ENCODE measurements at places on chromosomes 4 and X.

GRCh38 chrX:2550328-2551020 is 49.7 kb upstream of the DHRSX start:
- H3K36me3 ChIP-seq, result no peaks in the 10 kb centered on the region
- DNase-seq, result no peak
- peaks cover 10% of the 10 kb centered on the region for H3K27me3 ChIP-seq
- no peaks in the 10 kb centered on the region for H3K4me1 ChIP-seq
- H3K27ac ChIP-seq, result no peak overlapping the region

DNA sequence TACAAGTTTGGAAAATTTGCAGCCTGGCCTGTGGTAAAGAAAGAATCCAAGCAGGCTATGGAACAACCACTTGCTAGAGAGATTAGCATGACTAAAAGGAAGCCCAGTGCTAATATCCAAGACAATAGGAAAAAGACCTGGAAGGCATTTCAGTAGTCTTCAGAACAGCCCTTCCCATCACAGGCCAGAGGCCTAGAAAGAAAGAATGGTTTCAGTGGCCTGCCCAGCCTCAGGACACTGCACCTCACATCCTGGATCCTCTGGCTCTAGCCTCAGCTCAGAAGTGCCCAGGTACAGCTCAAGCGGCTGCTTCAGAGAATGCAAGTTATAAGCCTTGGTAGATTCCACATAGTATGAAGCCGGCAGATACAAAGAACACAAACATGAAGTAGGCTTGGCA is 449.8 kb upstream of the AR start:
- H3K36me3 ChIP-seq, result no peaks in the 10 kb centered on the region
- no peaks in the 10 kb centered on the region for H3K27me3 ChIP-seq

DNA sequence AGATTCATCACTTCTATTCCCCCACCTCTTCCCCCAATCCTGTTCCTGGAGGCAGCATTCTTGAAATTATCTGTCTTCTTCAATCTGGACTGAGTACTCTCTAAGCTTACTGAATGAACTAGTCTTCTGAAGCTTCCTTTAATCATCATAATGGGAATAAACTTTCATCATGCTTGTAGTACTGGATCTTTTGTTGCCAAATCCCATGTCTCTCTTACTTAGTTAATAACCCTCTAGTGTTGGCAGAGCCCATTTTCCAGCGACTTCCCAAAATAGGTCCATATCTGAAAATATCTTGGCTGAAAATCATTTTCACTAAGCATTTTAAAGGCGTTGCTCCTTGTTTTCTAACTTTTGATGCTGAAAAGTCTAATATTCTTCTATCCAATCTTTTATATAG is 39.6 kb downstream of the RPS6KA3 start:
- H3K27me3 ChIP-seq, result no peaks in the 10 kb centered on the region
- peak overlapping the region; percentile 5 for H3K27ac ChIP-seq
- peaks cover 47% of the 10 kb centered on the region for H3K4me1 ChIP-seq
- peaks cover 34% of the 10 kb centered on the region for H3K36me3 ChIP-seq

GRCh38 chrX:111410590-111411078 is 1.4 kb downstream of the DCX start:
- no peaks in the 10 kb centered on the region for H3K36me3 ChIP-seq
- no peak overlapping the region for H3K4me3 ChIP-seq
- DNase-seq, result no peak

DNA sequence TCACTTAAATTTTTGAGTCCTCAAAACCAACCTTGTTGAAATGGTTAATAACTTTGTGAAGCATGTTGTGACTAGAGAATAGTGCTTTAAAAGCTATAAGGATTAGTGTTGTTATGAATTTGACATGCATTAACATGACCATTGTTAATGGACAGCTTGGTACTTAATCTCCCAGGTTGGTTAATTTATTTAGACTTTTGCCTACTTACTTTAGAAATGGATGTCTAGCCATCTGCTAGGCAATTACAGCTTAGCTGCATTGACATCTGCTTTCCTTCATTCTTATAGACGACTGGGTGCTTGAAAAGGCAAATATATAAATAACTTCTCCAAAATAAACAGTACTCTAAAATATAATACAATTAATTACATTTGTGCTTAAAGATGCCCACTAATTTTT is 368.0 kb downstream of the CCSER1 start:
- H3K27ac ChIP-seq, result no peak overlapping the region
- H3K4me3 ChIP-seq, result no peak overlapping the region
- H3K36me3 ChIP-seq, result no peaks in the 10 kb centered on the region
- DNase-seq, result no peak
- no peaks in the 10 kb centered on the region for H3K4me1 ChIP-seq
- H3K27me3 ChIP-seq, result no peaks in the 10 kb centered on the region

DNA sequence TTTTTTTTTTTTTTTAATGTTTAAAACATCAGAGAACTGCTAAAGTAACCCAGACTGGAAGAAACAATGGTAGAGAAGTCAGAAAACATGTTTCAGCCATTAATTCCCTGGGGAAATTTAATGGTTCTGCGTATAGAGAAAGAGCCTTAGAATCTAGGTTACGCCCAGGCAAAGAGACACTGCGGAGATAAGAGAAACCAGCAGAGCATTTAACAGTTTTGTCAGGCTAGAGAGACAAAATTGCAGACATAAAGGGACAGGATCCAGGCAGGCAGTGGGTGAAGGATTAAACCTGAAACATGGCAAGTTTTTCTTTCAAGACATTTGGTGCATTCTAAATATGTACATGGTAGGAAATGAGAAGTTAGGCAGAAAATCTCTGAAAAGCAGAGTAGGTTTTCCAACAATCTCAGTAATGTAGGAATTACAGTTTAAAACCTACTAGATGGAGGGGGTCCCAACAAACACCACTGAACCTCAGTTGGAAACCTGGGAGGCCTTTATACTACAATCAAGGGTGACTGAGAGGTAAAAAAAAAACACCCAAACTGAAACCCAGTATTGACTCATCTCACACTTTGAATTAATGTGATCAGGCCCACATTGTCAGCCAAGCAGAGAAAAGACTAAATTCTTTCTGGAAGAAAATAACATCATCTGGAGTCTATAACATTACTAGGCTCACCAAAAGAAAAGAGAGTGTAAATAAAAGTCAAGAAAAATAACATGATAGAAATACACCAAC is 254.2 kb upstream of the NWD2 start:
- no peak overlapping the region for H3K4me3 ChIP-seq
- H3K27me3 ChIP-seq, result no peaks in the 10 kb centered on the region
- H3K4me1 ChIP-seq, result no peaks in the 10 kb centered on the region
- no peak for DNase-seq
- no peak overlapping the region for H3K27ac ChIP-seq

GRCh38 chr4:133465022-133465421 is 315.9 kb downstream of the PCDH10 start:
- DNase-seq, result no peak
- H3K36me3 ChIP-seq, result no peaks in the 10 kb centered on the region
- H3K4me3 ChIP-seq, result no peak overlapping the region
- H3K4me1 ChIP-seq, result no peaks in the 10 kb centered on the region
- H3K27ac ChIP-seq, result no peak overlapping the region
- no peaks in the 10 kb centered on the region for H3K27me3 ChIP-seq

- no peaks in the 10 kb centered on the region for H3K36me3 ChIP-seq
- no peak overlapping the region for H3K4me3 ChIP-seq
- no peak for DNase-seq
- no peak overlapping the region for H3K27ac ChIP-seq
- peaks cover 2% of the 10 kb centered on the region for H3K27me3 ChIP-seq
Measured at GRCh38 chrX:10310511-10310910, 153.7 kb downstream of the CLCN4 start.

- H3K36me3 ChIP-seq, result no peaks in the 10 kb centered on the region
- H3K4me3 ChIP-seq, result no peak overlapping the region
- H3K27me3 ChIP-seq, result no peaks in the 10 kb centered on the region
- H3K27ac ChIP-seq, result no peak overlapping the region
- no peak for DNase-seq
- H3K4me1 ChIP-seq, result no peaks in the 10 kb centered on the region
Measured at GRCh38 chrX:148909758-148910157, 409.3 kb downstream of the AFF2 start.

DNA sequence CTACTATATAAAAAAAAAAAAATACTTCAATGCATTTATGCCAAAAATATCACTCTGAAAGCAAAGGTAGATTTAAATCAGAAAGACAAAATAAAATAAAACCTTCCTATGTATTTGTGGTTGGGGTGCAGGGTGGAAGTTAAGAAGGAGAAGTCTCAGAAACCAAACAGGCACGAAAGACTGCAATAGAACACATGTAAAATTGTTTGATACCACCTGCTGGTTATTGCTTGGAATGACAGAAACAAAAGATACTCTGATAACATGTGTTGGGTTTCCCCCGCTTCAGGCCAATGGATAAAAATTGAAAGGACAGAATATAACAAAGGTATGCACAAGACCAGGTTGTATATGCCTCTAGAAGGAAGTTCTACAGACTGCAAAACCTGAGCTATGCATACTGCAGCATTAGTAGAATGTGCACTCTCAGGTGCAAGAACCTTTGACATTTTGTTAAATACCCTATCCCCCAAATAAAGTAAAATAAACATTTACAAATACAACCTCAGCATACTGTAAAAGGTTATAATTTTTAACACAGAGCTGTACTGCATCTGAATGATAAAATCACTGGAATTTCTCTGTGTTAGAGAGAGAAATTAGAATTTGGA is 118.8 kb downstream of the GABRA2 start:
- no peaks in the 10 kb centered on the region for H3K27me3 ChIP-seq
- H3K36me3 ChIP-seq, result no peaks in the 10 kb centered on the region
- no peak overlapping the region for H3K4me3 ChIP-seq
- no peak overlapping the region for H3K27ac ChIP-seq

- no peaks in the 10 kb centered on the region for H3K4me1 ChIP-seq
- no peak overlapping the region for H3K27ac ChIP-seq
- H3K4me3 ChIP-seq, result no peak overlapping the region
- DNase-seq, result no peak
- no peaks in the 10 kb centered on the region for H3K27me3 ChIP-seq
- H3K36me3 ChIP-seq, result no peaks in the 10 kb centered on the region
Measured at GRCh38 chr4:159937595-159937994, 834.7 kb downstream of the RAPGEF2 start.

- H3K27ac ChIP-seq, result no peak overlapping the region
- H3K36me3 ChIP-seq, result no peaks in the 10 kb centered on the region
- H3K4me3 ChIP-seq, result no peak overlapping the region
- no peak for DNase-seq
- peaks cover 53% of the 10 kb centered on the region for H3K27me3 ChIP-seq
Measured at GRCh38 chr4:1004557-1005485, 6.6 kb upstream of the FGFRL1 start.

DNA sequence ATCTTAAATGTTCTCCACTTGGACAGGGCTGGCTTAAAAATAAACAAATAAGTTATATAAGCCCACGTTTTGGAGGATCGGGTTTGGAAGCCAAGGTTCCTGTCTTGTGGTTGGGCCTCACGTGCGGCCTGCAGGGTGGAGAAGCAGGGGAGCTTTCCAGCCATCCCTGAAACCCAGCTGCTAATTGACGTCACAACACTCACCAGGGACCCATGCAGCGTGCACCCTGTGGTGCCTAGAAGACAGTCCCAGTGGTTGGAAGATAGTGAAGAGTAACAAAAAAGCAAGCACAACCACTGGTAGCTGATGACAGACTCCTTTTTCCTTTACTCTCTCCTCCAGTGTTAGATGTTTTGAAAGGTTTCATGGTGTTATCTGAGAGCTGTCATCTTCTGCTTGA is 142.0 kb upstream of the RBPJ start:
- H3K4me1 ChIP-seq, result peaks cover 30% of the 10 kb centered on the region
- H3K27ac ChIP-seq, result peak overlapping the region; percentile 24
- no peaks in the 10 kb centered on the region for H3K36me3 ChIP-seq
- no peak overlapping the region for H3K4me3 ChIP-seq
- DNase-seq, result no peak
- no peaks in the 10 kb centered on the region for H3K27me3 ChIP-seq

DNA sequence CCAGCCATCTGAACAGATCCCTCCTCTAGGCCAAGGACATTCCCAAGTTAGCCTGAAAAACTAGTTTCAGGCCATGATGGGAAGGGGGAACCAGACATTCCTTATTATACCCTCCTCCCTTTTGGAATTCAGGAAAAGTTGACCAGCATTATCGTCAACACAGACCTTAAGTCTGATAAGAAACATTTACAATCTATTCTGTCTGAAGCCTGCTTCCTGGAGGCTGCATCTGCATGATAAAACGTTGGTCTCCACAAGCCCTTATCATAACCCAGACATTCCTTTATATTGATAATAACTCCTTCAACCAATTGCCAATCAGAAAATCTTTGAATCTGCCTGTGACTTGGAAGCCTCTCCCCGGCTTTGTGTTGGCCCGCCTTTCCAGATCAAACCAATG is 44.3 kb downstream of the EFHC2 start:
- no peak for DNase-seq
- H3K36me3 ChIP-seq, result no peaks in the 10 kb centered on the region
- no peaks in the 10 kb centered on the region for H3K27me3 ChIP-seq
- no peak overlapping the region for H3K27ac ChIP-seq
- no peak overlapping the region for H3K4me3 ChIP-seq
- no peaks in the 10 kb centered on the region for H3K4me1 ChIP-seq

DNA sequence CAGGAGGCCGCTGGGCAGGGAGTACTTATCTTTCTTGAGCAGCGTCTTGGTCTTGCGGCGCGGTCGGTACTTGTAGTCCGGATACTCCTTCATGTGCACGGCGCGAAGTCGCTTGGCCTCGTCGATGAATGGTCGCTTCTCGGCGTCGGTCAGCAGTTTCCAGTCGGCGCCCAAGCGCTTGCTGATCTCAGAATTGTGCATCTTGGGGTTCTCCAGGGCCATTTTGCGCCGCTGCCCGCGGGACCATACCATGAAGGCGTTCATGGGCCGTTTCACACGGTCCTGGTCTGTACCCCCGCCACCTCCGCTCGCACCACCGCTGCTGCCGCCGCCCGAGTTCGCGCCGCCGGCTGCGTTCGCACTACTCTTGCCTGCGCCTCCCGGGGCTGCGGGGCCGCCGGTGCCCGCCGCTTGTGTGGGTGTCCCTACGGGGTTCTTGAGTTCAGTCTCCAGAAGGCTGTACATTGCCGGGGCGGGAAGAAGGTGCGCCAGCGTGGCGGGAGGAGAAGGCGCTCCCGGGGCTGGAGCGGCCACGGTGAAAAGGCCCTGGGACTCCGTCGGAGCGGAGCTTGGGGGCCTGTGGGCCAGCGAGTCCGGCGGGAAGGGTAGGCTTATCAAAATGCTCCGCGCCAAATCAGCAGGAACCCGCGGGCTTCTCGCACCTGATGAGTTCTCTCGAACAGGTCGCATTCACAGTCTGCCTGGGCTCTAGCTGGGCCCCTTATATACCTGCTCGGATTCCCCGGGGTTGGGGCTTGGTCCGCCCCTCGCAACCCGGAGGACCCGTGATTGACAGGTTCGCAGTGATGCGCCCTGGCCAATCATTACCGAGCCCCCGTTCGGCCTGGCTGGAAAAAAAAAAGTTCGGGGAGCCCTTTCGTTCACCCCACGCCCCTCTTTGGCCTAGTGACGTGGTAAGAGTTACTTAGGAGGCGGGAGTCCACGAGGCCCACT is at the start of gene SOX3:
Gene SOX3 (minus strand): TSS at position 699 of the 954 bp plus-strand sequence. CDS start 9 bp downstream, at position 690.
- H3K4me1 ChIP-seq, result peaks cover 3% of the 10 kb centered on the region
- no peak within 1 kb of the TSS for H3K4me3 ChIP-seq
- DNase-seq, result no peak
- peaks cover 58% of the 10 kb centered on the region for H3K27me3 ChIP-seq
- peaks cover 2% of the 10 kb centered on the region for H3K36me3 ChIP-seq
- no peak within 1 kb of the TSS for H3K27ac ChIP-seq

GRCh38 chr4:96675416-96675815 is 835.5 kb downstream of the PDHA2 start:
- H3K27me3 ChIP-seq, result no peaks in the 10 kb centered on the region
- H3K36me3 ChIP-seq, result no peaks in the 10 kb centered on the region
- H3K4me1 ChIP-seq, result no peaks in the 10 kb centered on the region
- no peak for DNase-seq
